CD4-positive, alpha-beta memory T cell (primary cell): ENCODE measurements at places on chromosomes 11 and 22.

DNA sequence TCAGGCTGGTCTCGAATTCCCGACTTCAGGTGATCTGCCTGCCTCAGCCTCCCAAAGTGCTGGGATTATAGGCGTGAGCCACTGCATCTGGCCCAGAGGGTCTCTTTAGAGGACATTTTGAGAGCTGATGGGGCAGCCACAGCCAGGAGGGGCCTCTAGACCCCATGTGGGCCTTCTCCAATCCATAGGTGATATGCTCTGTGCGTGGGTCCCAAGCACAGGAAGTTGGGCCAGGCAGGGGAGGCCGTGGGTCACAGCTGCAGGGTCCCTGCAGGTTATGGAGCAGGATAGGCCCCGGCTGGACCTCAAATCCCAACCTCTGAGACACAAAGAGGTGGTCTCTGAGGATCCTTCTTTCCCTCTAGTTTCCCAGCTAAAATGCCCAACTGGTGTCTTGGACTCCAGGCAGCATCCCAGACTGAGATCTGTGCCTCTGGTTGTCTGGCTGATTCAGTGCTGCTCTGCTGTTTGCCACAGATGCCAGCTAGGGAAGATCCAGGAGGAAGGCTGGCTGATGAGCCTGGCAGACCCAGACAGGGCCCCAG, 1.5 kb downstream of the LRRC75B start:
- no peak for DNase-seq

DNA sequence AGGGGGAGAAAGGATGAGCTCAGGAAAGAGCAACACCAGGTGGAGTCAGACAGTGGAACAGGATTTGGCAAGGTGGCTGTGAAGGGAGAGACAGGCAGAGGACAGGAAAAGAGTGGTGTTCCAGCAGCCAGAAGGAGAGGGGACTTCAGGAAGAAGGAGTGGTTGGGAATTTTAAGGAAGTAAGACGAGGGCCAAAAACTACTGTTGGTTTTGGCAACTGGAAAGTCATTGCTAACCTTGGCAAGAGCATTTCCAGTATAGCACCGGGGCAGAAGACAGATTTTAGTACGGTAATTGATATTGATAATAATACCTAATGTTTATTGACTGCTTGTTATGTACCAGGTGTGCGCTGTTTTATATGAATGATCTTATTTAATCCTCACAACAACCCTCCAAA, 15.4 kb upstream of the DDX6 start:
- DNase-seq, result no peak

DNA sequence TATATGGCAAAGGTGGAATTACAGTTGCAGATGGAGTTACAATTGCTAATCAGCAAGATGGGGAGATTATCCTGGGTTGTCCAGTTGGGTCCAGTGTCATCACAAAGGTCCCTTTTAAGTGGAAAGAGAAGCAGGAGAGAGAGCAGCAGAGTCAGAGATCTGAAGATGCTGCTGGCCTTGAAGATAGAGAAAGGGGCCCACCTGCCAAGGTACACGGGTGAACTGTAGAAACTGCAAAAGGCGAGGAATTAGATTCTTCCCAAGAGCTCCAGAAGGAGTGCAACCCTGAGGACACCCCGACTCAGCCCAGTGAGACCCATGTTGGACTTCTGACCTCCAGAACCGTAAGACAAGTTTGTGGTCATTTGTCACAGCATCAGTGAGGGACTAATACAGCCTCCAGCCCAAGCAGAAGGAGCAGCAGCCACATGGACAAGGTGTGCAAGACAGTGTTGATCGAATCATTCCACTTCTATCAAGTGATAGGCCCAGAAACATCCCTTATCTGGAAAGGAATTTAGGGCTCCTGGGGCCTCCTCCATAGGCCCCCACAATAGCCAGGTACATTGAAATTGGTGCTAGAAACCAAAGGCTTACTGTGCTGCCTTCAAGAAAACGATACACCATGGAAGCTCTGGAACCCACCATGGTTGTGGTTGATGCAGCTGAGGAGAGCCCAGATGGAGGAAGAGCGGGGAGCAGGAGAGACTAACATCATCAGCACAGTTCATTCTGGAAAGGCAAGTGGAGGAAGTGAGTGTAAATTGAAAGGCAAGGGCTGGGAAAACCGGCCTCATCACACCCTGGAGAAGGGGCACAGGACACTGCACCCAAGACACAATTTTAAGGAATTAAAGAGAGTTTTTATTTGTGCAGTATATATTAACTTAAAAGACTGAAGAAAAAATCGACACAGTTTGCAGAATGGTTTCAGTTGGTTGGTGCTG, 23.3 kb downstream of the SNAP29 start:
- DNase-seq, result no peak

DNA sequence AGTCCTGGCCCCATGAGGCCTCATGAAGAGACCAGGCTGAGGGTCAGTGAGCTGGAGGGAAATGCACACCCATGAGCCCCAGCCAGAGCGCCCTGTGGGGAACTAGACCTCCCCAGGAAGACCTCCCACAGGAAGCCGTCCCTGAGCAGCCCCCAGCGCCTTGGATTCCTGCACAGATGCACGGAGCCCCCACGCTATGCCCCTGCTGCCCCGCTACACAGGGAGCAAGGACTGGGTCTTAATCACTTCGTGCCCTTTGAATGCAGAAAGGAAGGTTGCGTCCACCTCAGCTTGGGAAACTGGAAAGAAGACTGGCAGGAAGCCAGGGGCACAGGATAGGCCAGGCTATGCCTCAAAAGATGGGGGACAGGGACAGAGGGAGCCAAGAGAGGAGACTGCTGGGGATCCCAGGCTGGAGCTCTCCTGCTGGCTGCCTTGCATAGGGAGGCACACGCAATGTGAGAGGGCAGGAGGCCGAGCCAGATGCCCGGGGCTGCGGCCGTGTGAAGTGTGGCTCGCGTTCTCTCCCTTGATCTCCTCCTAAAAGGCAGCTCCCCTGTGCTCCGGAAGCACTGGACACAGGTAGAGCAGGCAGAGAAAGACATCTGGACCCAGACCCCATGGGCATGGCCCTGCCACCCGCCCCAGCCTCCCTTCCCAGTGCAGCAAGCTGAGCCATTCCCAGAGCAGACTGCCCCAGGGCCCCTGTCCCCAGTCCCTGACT, 32.8 kb downstream of the MACROD1 start:
- no peak for DNase-seq

- DNase-seq, result peak; percentile 60
These were observed 46.6 kb upstream of the TCF20 start for GRCh38 chr22:42317008-42317407.

- DNase-seq, result no peak
These were observed 75.0 kb downstream of the JRKL start for GRCh38 chr11:96464700-96465307.

- DNase-seq, result no peak
These were observed 40.0 kb downstream of the BTG4 start for GRCh38 chr11:111472228-111472627.

- DNase-seq, result no peak
These were observed 7.3 kb downstream of the DDI1 start for GRCh38 chr11:104043678-104044239.

GRCh38 chr11:92211576-92212167, 12.9 kb upstream of the FAT3 start:
- DNase-seq, result no peak
